Activated CD4-positive, alpha-beta memory T cell treated with anti-CD3 and anti-CD28 coated beads for 36 hours (primary cell): ENCODE measurements at places on chromosomes 11 and 22.

- no peak for DNase-seq
These were observed 21.2 kb downstream of the SUN2 start for GRCh38 chr22:38734421-38735100.

DNA sequence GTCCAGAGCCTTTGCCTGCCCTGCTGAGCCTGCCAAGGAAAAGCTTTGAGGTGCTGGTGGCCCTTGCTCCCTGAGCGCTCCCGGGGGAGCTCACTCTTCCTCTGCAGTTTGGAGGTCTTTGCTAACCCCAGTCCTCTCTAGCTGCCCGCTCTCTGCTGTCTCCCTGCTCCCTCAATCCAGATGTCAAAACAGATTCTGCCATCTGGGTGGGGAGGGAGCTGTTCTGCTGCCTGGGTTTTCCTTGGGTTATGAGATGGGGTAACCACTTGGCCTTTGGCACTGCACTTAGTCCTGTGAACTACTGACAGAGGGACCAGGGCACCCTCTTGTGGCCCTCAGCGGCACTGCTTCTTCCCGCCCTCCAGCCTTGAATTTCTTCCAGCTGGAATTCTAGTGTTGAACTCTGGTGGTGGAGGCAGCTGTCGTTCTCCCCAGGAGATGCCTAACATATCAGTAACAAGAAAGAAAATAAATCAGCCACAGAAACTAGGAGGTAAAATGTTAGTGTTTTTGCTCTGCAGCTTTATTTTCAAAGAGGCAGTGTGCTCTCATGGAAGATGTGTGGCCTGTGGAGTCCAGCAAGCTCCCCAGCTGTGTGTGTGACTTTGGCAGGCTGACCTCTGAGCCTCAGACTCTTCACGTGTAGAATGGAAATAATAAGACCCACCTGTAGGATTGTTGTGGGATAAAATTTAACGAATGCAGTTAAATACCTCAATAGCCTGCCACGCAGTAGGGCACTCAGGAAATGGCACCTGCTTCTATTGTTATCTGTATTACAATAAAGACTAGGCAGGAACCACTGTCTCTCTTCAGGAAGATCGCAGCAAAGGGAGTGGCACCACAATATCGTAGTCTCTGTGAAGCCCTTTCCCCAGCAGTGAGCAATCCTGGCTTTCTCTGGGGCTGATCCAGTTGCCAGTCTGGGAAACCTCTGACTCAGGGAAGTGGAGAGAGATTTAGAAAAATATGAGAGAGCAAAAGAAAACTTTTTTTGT lies 23.4 kb downstream of the ARFGAP2 start:
- peak; percentile 73 for DNase-seq

DNA sequence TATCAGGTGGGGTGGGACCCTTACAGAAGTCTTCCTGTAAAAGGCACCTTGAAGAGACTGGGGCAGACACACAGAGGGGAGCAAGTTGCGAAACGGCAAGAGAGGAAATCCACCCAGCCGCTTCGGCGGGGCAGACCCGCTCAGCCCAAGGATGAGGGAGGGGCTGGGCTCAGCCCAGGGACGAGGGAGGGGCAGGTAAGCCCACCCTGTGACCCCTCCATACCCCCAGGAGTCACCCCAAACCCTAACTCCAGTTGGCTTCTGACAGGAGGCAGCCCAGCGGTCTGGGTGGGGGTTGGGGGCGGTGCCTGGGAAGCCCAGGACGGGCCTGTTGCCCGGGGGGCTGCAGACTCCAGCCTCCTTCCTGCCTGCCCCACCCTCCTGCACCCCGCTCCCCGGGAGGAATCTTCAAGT lies 965 bp downstream of the OSBPL5 start:
- DNase-seq: no peak

GRCh38 chr11:118142809-118143208 lies 9.8 kb downstream of the SCN4B start:
- DNase-seq: no peak
